NCI-H1694 (cell line): ENCODE measurements at places on chromosomes 11 and 22.

GRCh38 chr11:123041185-123041584, 20.8 kb downstream of the HSPA8 start:
- no peak for DNase-seq

DNA sequence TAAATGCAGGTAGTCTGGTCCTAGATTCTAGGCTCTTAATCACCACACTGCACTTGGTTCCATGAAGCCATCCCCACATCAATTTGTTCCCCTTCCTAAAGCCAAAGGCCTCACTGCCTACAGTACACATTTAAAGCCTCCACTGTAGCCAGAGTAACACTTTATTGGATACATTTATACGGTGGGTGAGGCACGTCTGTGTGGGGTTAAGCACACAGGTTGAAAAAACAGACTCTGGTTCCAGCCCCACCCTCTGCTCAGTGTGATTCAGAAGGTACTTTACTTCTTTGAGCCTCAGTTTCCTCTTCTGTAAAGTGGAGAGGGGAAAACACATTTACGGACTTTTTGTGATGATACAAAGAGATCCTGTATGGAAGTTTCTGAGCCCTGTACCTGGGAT, 22.5 kb downstream of the DSCAML1 start:
- DNase-seq, result no peak

DNA sequence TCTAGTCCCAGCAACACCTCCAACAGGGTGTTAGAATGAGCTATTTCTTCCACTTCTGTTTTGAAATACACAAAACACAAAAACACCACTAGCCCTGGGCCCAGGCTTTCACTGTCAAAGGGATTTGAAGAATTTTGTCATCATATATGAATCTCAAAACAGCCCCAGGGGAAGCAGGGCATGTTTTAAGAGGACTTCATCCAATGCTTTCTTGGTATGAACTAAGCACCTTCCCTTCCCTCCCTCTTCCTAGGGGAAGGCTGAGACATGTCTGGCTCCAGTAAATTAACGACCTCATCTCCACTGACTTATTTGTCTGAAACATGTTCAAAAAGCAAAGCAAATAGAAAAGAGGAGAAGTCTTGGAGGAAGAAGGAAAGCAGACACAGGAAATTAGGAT, 75.7 kb upstream of the INCENP start:
- no peak for DNase-seq

DNA sequence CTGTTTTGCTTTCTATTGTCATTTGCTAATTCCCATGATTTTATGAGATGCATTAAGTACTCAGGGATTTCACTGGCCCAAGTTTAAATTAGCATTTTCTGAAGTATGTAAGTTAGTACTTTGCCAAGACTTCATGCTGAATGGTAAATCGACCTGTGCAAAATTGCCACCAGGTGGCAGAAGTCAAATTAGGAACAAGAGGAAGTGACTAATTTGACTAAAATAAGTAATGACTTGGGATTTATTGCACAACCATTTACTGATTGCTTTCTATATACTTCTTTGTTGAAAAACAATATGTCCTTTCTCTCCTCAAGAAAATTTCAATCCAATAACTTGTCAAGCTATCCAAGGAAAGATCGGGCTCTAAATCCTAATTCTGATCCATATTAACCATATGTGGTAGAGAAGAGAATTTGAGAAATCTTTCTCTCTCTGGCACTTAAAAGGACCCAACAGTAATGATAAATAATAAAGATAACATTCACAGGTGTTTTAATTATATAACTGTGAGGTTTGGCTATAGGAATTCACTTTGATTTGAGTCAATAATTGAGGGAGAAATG, 253.7 kb upstream of the CHORDC1 start:
- DNase-seq, result no peak

- no peak for DNase-seq
These were observed 6.6 kb upstream of the RPS6KA4 start for GRCh38 chr11:64352099-64352994.

GRCh38 chr22:21766691-21767462, 31.3 kb upstream of the YPEL1 start:
- DNase-seq, result no peak

GRCh38 chr11:1567052-1567720, 4.9 kb downstream of the DUSP8 start:
- DNase-seq, result no peak

DNA sequence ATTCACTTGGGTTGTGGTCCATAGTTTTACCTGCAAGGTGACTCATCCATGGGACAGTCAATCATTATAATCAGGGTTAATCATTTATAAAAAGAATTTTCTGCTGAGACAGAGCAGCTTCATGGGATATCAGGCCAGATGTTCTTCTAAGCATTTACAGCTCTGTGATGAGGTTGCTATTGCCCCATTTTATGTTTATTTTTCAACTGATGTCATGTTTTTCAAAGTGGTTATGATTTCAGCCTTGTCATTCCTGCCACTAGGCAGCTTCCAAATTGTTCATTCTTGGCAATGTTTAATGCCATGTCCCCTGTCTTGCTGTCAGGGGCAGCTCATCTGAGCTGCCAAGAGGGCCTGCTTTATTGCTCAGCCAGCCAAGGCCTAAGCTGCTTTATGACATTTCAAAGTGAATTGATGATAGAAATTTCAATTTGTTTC, 35.9 kb upstream of the ZBED5 start:
- no peak for DNase-seq

DNA sequence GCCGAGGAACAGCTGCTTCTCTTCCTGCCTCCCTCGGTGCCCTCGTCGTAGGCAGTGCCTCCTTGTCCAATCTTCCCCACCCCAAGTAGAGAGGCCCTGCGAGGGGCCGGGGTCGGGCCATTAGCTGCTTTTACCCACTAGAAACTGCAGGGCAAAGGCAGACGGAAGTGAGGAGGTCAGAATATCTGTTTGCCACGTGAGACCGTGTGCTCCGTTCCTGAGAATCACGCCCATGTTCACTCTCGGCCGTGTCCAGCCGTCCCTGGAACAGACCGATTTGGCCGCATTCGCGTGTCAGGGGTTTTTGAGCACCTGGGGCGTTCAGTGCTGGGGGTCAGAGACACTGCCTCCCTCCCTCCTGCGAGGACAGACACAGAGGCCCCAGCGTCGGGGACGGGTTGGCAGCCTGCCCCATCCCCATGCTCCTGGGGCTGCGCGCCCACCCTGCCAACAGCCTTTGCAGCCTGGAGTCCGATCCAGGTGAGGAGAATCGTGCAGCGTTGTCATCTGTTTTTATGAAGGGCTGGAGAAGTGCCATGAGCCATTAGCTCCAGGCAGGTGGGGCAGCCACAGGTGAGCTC, 982.2 kb downstream of the BRD1 start:
- no peak for DNase-seq

DNA sequence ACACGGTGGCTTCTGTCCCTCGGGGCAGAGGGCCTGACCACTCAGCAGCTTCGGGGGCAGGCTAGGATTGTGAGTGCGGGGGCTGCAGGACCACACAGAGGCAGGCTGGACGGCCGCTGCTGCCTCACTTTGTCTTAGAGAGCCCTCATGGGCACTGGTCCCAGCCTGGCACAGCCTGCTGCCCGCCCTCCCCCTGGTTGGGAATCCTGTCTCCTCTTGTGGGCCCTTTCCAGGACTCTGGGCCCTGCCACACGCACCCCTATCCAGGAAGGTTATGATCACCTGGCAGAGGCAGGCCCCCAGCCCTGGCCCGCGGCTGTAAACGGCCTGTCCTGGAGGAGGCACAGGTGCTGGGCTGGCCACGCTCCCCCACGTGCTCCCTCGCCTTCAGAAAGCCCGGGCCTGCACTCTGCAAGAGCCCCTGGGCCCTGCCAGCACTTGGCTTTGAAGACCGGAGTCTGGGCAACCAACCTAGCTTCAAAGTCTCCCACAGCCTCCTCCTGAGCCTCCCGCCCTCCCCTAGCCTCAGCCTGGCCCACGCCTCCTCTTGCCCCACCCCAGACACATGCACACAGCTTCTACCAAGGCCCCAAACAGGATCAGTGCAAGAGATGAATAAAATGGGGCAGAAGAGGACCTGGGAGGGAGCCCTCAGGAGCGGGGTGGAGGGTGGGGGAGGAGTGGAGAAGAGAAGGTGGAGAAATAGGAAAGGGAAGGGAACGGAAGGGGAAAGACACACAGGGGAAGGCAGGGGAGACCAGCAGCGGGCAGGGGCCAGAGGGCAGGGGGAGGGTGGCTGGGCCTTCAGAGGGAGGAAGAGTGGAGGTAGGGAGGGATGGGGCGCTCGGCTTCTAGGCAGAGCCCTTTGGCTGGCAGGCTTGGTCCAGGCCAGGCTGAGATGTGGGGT, 31.0 kb downstream of the SYT7 start:
- DNase-seq, result no peak

GRCh38 chr11:130157840-130158239, 1.7 kb upstream of the ST14 start:
- no peak for DNase-seq

DNA sequence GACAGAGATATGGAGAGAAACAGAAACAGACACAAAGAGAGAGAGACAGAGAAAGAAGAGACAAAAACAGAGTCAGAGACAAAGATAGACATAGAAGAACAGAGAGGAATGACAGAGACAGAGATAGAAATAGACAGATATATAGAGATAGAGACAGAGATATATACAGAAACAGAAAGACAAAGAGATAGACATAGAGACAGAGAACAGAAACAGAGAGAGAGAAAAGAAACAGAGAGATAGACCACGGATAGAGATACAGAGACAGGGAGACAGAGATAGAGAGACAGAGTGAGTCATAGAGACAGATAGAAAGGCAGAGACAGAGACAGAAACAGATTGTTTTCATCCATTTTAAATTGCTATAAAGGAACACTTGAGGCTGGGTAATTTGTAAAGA, 12.3 kb upstream of the MPEG1 start:
- no peak for DNase-seq

DNA sequence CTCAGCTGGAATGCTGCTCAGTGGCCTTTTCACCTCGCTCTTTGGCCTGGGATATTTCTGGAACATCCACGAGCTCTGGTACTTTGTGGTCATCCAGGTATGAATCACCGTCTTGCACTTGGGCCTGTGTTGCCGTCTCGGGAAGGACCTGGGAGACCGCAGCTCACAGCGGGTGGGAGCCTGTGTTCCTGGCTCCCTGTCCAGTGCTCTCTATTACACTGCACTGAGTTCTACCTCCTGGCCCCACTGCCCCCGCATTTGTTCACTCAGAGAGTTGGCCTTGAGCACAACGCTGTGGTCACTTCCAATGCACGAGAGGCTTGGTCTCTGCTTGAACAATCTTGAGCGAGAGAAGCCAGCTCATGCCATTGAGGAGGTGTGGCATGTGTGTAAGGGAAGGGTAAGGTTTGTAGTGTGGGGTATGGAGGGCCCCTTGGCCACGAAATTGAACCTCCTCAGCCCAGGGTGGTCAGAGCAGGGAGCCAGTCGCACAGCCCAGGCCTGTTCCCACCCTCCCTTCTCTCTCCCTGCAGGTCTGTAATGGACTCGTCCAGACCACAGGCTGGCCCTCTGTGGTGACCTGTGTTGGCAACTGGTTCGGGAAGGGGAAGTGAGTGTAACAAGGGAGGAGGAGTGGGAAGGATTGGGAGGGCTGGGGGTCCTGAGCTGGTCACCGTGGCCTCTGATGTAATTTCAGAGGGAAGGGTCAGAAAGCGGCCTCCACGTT, 16.2 kb downstream of the SLC37A2 start:
- no peak for DNase-seq

- no peak for DNase-seq
These were observed 65.1 kb downstream of the GRIK4 start for GRCh38 chr11:120576606-120577005.

GRCh38 chr11:43367382-43368178, 8.9 kb downstream of the TTC17 start:
- no peak for DNase-seq

- no peak for DNase-seq
These were observed 3.4 kb upstream of the TMEM184B start for GRCh38 chr22:38276166-38276565.

GRCh38 chr22:28002863-28003565, 84.0 kb upstream of the PITPNB start:
- no peak for DNase-seq

GRCh38 chr11:22786475-22786874, 43.1 kb downstream of the SVIP start:
- DNase-seq, result no peak

GRCh38 chr22:50693462-50693861, 20.8 kb downstream of the SHANK3 start:
- DNase-seq, result no peak

DNA sequence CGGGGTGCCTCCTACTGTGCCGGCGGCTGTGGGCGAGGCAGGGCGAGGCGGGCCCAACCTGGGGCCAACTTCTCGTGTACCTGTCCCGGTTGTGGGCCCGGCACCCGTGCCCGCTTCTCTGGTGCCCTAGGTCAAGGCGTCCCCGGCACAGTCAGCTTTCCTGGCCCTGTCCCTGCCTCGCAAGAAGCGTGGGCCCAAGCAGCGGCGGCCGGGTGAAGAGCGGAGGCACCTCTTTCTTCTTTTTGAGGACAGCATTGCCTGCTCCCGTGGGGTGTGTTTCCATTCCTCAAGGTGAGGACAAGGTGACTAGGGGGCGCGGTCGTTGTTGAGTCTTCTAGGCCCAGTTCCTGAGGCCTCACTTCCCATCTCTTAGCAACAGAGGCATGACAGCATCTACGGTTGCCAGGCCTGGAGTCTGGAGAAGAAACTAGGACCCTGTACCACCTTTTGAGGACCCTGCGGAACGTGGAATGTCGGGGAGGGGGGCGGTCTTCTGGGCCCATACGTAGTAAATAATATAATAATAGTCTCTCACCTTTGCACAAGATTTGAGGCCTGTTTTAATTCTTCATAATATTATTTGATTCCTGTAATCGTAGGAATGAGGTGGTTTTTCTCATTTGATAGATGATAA, 418 bp downstream of the ACO2 start:
- no peak for DNase-seq

- peak; percentile 9 for DNase-seq
These were observed at the start of gene ARAP1 for GRCh38 chr11:72752088-72752914. Gene ARAP1, minus strand, starts transcription at chr11:72752408. Its CDS starts 25,280 bp downstream, at chr11:72727128.

DNA sequence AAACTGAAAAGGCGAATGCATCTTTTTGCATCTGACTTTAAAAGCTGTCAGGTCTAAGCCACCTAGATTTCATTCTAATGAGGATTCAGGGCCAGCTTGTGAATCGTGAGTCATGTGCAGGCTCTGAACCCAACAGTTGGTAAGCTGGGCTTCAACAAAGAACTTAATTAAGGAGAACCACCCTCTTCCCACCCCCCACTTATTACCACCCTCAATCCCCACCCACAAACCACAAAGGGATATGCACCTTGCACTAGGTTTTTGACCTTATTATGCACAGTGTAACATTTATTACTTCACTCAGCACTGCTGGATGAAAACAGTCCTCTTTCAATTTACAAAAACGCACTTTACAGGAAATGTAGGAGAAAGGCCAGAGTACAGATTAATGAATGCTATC, 94.1 kb upstream of the LIN7C start:
- DNase-seq, result no peak

GRCh38 chr11:13761716-13762115, 93.2 kb downstream of the FAR1 start:
- DNase-seq, result no peak

DNA sequence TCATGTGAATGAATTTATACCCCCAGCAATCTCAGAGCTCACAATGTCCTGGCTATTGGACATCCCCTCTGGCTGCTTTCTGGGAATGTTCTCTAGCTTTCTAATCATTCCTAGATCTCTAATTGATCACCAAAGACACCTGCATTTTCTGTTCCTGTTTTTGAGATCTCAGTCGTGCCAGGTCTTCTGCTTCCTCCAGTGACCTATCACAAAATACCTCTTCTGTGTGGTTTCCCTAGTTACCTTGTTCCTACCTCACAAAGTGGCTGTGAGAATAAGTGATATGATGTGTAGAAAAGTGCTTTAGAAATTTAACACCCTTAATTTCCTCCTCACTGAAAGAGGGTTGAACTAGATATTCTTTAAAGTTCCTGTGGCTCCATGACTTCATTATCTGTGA, 92.2 kb downstream of the LUZP2 start:
- no peak for DNase-seq

GRCh38 chr11:31956310-31956709, 134.6 kb upstream of the RCN1 start:
- no peak for DNase-seq
